ENCODE measurements at places on chromosomes 13 and 19. TPM values are rescaled to one million over a fixed set of nuclear protein-coding genes. Genes with fewer than 3 reads are reported as not detected.

The ZNF224 gene
- total RNA-seq: 50.3 TPM

DNA sequence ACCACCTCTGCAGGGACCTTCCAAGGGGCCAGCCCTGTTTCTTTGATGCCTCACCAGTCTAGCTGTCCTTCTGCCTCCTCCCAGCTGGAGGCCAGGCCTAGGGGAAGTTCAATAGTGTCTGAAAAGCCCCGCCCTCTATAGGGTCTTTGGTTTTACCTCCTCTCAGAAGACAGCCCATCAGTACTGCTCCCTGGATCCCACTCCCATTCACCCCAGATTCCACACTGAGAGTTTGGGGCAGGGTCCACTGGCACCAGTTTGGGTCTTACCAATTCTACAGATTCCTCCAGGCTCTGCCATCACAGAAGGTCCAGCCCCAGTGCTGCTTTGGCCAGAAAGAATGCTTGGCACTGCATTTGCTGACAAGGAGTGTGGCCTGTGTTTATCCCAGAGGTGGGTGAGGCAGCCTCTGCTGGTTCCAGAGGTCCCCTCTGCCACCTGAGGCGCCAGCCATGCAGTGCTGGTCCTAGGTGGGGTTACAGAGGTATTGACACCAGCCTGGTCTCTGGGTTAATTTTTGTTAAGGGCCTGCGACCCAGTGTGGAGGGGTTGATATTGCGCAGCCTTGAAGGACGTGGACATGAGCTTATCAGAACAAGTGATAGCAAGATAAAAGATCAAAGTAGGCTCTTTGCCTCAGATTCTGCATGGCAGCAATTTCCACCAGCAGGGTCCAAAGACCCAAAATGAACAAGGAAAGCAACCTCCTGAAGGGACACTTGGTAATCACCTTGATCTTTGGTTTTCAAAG, 41.4 kb upstream of the IGSF23 start:
- DNase-seq: no peak

The PSG7 gene
- not detected for total RNA-seq

DNA sequence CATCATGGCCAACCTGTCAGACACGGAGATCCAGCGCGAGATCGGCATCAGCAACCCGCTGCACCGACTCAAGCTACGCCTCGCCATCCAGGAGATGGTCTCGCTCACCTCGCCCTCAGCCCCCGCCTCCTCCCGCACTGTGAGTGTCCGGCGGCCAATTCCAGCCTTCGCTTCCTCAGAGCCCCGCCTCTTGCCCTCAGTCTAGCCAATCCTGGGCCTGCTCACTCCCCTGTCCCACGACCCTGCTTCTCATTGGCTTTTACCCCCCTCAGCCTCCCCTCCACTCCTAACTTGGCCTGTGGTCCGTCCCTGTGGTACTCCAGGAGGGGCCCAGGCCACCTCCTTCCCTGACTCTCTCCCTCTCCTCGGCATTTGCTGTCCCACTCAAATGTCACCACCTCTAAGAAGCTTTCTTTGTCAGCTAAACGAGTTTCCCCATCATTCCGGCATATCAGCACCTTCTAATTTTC, 12.3 kb downstream of the HRC start:
- DNase-seq: peak; percentile 97

The POLR1D gene
- 86.0 TPM for total RNA-seq

The PSG1 gene
- total RNA-seq: not detected

DNA sequence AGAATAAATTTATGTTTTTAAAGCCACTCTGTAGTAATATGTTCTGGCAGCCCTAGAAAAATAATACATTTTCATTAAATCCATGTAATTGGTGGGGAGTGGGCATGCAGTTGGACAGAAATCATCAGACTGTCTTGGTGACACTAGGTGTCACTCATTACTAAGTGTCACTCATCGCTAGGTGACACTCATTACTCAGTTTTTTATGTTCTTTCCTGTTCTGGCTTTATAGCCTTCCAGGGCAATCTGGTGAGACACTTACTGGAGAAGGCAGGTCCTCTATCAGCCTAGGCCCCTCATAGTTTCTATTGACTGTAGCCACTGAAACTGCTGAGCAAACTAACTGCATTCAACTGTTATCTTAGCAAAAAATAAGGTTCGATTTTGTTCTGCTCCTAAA, 542.1 kb downstream of the SLITRK1 start:
- no peak for DNase-seq

- peak; percentile 65 for DNase-seq
Observed at GRCh38 chr19:55082020-55082851, 6.6 kb downstream of the EPS8L1 start.

GRCh38 chr19:739998-740715, 10.8 kb upstream of the MISP start:
- DNase-seq: no peak
